ENCODE measurements at places on chromosomes 3 and 15. TPM values are rescaled to one million over a fixed set of nuclear protein-coding genes. Genes with fewer than 3 reads are reported as not detected.
A peak's percentile ranks its signal among the peaks of the same experiment; 100 is the strongest.

The C3orf18 gene
- 41.3 TPM for total RNA-seq

The GOLGA8J gene
- not detected for total RNA-seq

The GALNT15 gene
- total RNA-seq, result not detected

The PEX5L gene
- total RNA-seq, result not detected

The SLC6A1 gene
- total RNA-seq, result not detected

The PP2D1 gene
- total RNA-seq, result not detected

The MAGEL2 gene
- not detected for total RNA-seq

- no peak overlapping the region for H3K27ac ChIP-seq
- H3K4me3 ChIP-seq, result no peak overlapping the region
- H3K4me1 ChIP-seq, result no peaks in the 10 kb centered on the region
- no peaks in the 10 kb centered on the region for H3K36me3 ChIP-seq
- H3K27me3 ChIP-seq, result peaks cover 4% of the 10 kb centered on the region
- no peak for DNase-seq
These were observed 94.5 kb downstream of the ARNT2 start for GRCh38 chr15:80498652-80499051.

GRCh38 chr15:59904450-59905135, 99.5 kb upstream of the FOXB1 start:
- H3K36me3 ChIP-seq, result no peaks in the 10 kb centered on the region
- no peak for DNase-seq
- H3K4me3 ChIP-seq, result no peak overlapping the region
- peaks cover 5% of the 10 kb centered on the region for H3K4me1 ChIP-seq

GRCh38 chr3:159499031-159499793, 489.4 kb upstream of the IL12A start:
- no peak overlapping the region for H3K27ac ChIP-seq
- no peaks in the 10 kb centered on the region for H3K27me3 ChIP-seq
- no peaks in the 10 kb centered on the region for H3K4me1 ChIP-seq
- H3K36me3 ChIP-seq, result no peaks in the 10 kb centered on the region
- H3K4me3 ChIP-seq, result no peak overlapping the region
- no peak for DNase-seq

GRCh38 chr3:186502138-186502948, 41.8 kb downstream of the CRYGS start:
- H3K36me3 ChIP-seq, result no peaks in the 10 kb centered on the region
- DNase-seq, result peak; percentile 23
- H3K27me3 ChIP-seq, result no peaks in the 10 kb centered on the region
- peaks cover 15% of the 10 kb centered on the region for H3K4me1 ChIP-seq
- H3K27ac ChIP-seq, result no peak overlapping the region

DNA sequence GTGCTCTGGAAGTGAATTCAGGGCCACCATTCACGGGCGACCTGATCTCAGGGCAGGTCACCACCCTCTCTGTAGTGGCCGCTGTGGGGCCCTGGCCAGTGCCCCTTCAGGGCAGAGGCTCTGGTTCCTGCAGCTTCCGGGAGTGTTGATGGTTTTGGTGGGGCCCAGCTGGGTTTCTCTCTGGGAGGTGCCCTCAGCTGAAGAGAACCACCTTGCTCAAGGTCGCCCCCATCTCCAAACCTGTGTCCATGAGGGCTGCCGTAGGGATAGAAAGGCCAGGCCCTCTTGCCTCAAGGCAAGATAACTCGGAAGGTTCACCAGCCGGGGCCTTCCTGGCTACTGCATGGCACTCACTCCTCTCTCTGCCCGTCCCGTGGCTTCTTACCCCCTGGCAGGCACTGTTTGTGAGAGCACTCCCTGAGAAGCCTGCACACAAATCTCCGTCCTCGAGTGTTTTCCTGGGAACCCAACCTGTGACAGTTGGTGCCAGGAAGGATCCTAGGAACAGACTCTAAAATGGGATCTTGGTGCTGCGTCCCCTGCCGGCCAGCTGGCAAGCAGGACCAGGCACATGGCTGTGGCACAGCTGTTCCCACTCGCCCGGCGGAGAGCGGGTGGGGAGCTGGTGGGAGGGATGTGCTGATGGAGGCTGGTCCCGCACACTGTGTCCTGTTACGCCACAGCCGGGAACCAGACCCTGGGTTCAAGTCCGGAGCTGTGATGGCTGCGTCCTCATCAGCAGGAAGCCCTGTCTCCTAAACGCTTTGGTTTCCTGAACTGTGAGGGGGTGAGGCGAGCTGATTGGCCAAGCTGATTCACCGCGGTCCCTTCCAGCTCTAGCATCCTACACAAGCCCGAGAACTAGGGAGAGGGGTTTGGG, 23.2 kb upstream of the PIGZ start:
- H3K27ac ChIP-seq, result no peak overlapping the region
- H3K36me3 ChIP-seq, result no peaks in the 10 kb centered on the region
- no peak for DNase-seq
- no peaks in the 10 kb centered on the region for H3K27me3 ChIP-seq
- no peak overlapping the region for H3K4me3 ChIP-seq

- no peak overlapping the region for H3K4me3 ChIP-seq
- H3K4me1 ChIP-seq, result peaks cover 54% of the 10 kb centered on the region
- DNase-seq, result no peak
- peaks cover 6% of the 10 kb centered on the region for H3K36me3 ChIP-seq
- peak overlapping the region; percentile 78 for H3K27ac ChIP-seq
These were observed 111.5 kb downstream of the ZNF609 start for GRCh38 chr15:64571857-64572291.

DNA sequence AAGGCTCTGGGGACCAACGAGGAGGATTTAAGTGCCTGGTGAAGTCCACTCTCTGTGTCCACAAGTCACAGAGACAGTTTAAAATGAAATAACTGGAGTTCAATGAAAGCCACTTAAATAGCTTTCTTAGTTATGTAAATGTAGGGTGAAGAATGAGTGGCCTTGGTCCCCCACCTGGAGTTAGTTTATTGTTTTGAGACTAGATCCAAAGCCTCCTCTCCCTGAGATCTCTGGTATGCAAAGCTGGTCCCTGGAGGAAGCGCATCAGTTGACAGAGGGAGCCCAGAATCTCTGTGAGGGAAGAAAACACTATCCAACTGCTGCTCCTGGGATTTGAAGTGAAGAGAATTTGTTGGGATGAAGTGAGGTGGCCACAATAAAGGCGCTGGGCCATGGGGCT, 40.5 kb downstream of the EXOG start:
- no peak overlapping the region for H3K4me3 ChIP-seq
- no peaks in the 10 kb centered on the region for H3K27me3 ChIP-seq
- H3K27ac ChIP-seq, result peak overlapping the region; percentile 24
- H3K36me3 ChIP-seq, result peaks cover 4% of the 10 kb centered on the region
- no peak for DNase-seq
- peaks cover 4% of the 10 kb centered on the region for H3K4me1 ChIP-seq

- no peak for DNase-seq
- H3K4me3 ChIP-seq, result no peak overlapping the region
- H3K27ac ChIP-seq, result no peak overlapping the region
- no peaks in the 10 kb centered on the region for H3K4me1 ChIP-seq
- H3K27me3 ChIP-seq, result peaks cover 2% of the 10 kb centered on the region
These were observed 307.1 kb upstream of the DPH6 start for GRCh38 chr15:35852818-35853624.

- H3K36me3 ChIP-seq, result no peaks in the 10 kb centered on the region
- H3K27ac ChIP-seq, result no peak overlapping the region
- H3K4me3 ChIP-seq, result peak overlapping the region; percentile 57
- peaks cover 58% of the 10 kb centered on the region for H3K27me3 ChIP-seq
- H3K4me1 ChIP-seq, result peaks cover 35% of the 10 kb centered on the region
These were observed 1.1 kb downstream of the HES1 start for GRCh38 chr3:194137008-194137505.

GRCh38 chr15:27764339-27764738, 334.8 kb downstream of the OCA2 start:
- no peaks in the 10 kb centered on the region for H3K4me1 ChIP-seq
- no peaks in the 10 kb centered on the region for H3K36me3 ChIP-seq
- H3K4me3 ChIP-seq, result no peak overlapping the region
- DNase-seq, result no peak
- H3K27ac ChIP-seq, result no peak overlapping the region
- H3K27me3 ChIP-seq, result peaks cover 2% of the 10 kb centered on the region

DNA sequence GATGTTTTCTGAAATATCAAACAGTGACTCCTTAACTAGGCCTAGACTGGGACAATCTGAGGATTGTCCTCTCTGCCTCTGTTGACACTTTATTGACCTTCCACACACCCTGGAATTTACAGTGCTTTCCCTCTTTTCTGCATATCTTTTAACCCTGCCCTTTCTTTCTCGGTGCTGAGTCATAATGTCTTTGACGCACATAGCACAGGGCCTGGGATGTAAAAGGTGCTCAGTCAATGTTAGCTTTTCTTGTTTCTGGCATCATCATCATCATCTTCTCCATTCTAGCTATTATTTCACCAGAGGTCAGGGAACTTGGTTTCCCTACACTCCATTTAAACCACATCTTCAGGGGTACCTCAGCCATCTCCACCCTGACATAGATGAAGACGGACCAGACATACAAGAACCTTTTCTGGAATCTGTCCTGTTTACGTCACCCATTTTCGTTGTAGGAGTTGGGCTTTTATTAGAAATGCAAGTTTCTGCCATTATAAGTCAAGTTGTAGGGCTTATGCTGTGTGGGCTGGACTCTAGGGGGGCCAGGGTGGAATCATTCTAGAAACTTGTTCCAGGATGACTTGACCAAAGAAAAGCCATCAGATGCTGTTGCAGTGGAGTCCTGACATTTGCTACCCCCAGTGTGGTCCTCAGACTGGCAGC, 46.6 kb downstream of the ZBTB38 start:
- no peaks in the 10 kb centered on the region for H3K27me3 ChIP-seq
- H3K4me3 ChIP-seq, result no peak overlapping the region
- peaks cover 36% of the 10 kb centered on the region for H3K36me3 ChIP-seq
- peaks cover 76% of the 10 kb centered on the region for H3K4me1 ChIP-seq

DNA sequence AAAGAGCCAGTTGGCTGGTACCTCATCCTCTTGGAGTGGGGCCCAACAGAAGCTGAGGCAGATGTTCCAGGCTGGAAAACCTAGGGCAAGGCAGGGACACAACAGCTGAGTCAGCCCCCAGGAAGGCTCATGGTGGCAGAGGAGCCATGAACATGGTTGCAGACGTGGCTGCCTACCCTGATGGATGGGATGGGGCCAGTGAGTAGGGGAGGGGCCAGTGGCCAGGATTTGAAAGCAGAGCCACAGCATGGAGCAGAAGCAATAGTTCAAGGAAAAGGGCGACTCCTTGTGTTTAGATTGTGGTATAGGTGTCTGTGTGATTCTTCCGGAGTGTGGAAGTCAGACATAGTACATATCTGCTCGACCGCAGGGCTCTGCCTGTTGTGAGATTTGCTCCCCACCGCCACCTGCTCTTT, 24.2 kb downstream of the PXYLP1 start:
- H3K4me1 ChIP-seq, result peaks cover 49% of the 10 kb centered on the region
- no peaks in the 10 kb centered on the region for H3K27me3 ChIP-seq
- peak; percentile 70 for DNase-seq
- H3K4me3 ChIP-seq, result no peak overlapping the region

- no peaks in the 10 kb centered on the region for H3K4me1 ChIP-seq
- no peak overlapping the region for H3K4me3 ChIP-seq
- H3K36me3 ChIP-seq, result no peaks in the 10 kb centered on the region
- peaks cover 12% of the 10 kb centered on the region for H3K27me3 ChIP-seq
- no peak for DNase-seq
These were observed 170.0 kb downstream of the RAB11A start for GRCh38 chr15:66039117-66039871.

DNA sequence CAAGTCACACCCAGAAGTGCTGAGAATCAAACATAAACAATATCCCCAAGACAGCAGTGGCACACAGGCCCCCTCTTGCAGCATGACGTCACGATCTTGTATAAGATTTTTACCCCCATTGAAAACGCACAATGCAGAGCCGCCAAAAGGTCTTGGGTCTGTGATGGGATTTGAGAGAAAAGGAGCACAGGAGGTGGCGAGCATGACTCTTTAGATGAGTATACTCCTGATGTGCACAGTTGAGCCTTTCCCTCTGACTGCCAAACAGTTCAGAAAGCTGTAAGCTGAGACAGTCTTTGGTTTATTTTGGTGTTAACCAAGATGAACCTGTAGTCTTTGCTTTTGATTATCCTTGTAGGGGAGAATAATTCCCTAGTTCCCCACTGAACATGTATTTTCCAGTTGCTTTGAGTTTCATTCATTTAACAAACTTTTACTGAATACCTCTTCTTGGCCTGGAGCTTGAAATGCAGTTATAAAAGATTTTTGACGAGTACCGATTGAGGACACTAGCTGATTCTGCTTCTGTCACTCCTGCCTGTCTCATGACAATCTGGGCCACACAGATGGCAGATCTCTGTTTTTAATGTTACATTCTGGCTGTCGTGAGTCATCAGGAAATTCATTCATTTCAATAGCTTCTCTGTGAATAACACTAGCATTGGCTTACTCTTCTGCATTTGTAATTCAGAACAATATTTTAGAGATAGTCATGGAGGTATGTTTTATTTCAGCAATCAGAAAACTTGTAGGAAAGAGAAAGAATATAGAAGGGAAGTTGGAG, 28.9 kb downstream of the CFAP91 start:
- no peaks in the 10 kb centered on the region for H3K27me3 ChIP-seq
- DNase-seq, result no peak
- H3K27ac ChIP-seq, result no peak overlapping the region
- no peaks in the 10 kb centered on the region for H3K36me3 ChIP-seq
- H3K4me3 ChIP-seq, result no peak overlapping the region

GRCh38 chr3:194871143-194871863, 185.6 kb downstream of the FAM43A start:
- no peaks in the 10 kb centered on the region for H3K36me3 ChIP-seq
- H3K4me3 ChIP-seq, result no peak overlapping the region
- no peak for DNase-seq
- H3K4me1 ChIP-seq, result no peaks in the 10 kb centered on the region
- peaks cover 5% of the 10 kb centered on the region for H3K27me3 ChIP-seq

DNA sequence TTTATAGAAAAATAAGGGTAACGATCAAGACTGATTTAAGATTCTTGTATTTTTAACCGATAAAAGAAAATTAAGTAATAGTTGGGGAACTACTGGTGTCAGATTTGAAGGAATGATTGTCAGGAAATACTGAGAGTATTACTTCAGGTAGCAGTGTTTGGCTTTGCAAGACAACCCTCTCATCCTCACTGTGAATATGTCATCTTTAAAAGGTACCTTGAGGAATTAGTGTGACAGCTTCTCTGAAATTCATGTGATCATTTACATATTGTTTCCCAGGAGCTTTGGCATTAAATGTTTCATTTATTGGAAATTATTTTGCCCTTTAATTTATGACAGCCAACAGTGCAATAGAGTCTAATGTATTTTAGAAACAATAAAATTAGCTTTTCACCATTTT, 3.3 kb downstream of the CHL1 start:
- no peaks in the 10 kb centered on the region for H3K36me3 ChIP-seq
- no peak overlapping the region for H3K27ac ChIP-seq
- no peak for DNase-seq
- H3K4me1 ChIP-seq, result no peaks in the 10 kb centered on the region
- peaks cover 22% of the 10 kb centered on the region for H3K27me3 ChIP-seq

GRCh38 chr3:62607287-62608029, 234.1 kb upstream of the FEZF2 start:
- H3K4me1 ChIP-seq, result no peaks in the 10 kb centered on the region
- H3K36me3 ChIP-seq, result no peaks in the 10 kb centered on the region
- no peaks in the 10 kb centered on the region for H3K27me3 ChIP-seq
- H3K27ac ChIP-seq, result no peak overlapping the region

GRCh38 chr3:24229468-24230221, 265.0 kb downstream of the THRB start:
- no peaks in the 10 kb centered on the region for H3K36me3 ChIP-seq
- H3K27ac ChIP-seq, result no peak overlapping the region
- H3K4me1 ChIP-seq, result no peaks in the 10 kb centered on the region
- DNase-seq, result no peak

- no peak overlapping the region for H3K27ac ChIP-seq
- DNase-seq, result peak; percentile 77
- peaks cover 13% of the 10 kb centered on the region for H3K27me3 ChIP-seq
- H3K36me3 ChIP-seq, result no peaks in the 10 kb centered on the region
- peaks cover 1% of the 10 kb centered on the region for H3K4me1 ChIP-seq
- no peak overlapping the region for H3K4me3 ChIP-seq
These were observed 20.9 kb downstream of the CD276 start for GRCh38 chr15:73704869-73705645.

Measured in activated CD8-positive, alpha-beta T cell treated with anti-CD3 and anti-CD28 coated beads for 36 hours (primary cell).